ENCODE measurements at places on chromosomes 12 and 14. TPM values are rescaled to one million over a fixed set of nuclear protein-coding genes. Genes with fewer than 3 reads are reported as not detected.

GRCh38 chr12:8899830-8900229, 14.5 kb upstream of the PHC1 start:
- no peaks in the 10 kb centered on the region for H3K27me3 ChIP-seq
- no peak for DNase-seq
- peaks cover 5% of the 10 kb centered on the region for H3K4me1 ChIP-seq
- no peak overlapping the region for H3K4me3 ChIP-seq
- H3K36me3 ChIP-seq, result no peaks in the 10 kb centered on the region

- H3K4me1 ChIP-seq, result peaks cover 4% of the 10 kb centered on the region
- H3K4me3 ChIP-seq, result no peak overlapping the region
Observed at GRCh38 chr12:38911611-38912010, 6.2 kb upstream of the CPNE8 start.

IAPP gene
- polyA plus RNA-seq, result not detected

BDKRB2 gene
- polyA plus RNA-seq, result 0.27 TPM

CD27 gene
- not detected for polyA plus RNA-seq

GRCh38 chr12:95908573-95908972, 33.8 kb downstream of the CCDC38 start:
- H3K36me3 ChIP-seq, result no peaks in the 10 kb centered on the region
- DNase-seq, result no peak
- no peaks in the 10 kb centered on the region for H3K4me1 ChIP-seq
- no peaks in the 10 kb centered on the region for H3K27me3 ChIP-seq
- H3K4me3 ChIP-seq, result no peak overlapping the region

DNA sequence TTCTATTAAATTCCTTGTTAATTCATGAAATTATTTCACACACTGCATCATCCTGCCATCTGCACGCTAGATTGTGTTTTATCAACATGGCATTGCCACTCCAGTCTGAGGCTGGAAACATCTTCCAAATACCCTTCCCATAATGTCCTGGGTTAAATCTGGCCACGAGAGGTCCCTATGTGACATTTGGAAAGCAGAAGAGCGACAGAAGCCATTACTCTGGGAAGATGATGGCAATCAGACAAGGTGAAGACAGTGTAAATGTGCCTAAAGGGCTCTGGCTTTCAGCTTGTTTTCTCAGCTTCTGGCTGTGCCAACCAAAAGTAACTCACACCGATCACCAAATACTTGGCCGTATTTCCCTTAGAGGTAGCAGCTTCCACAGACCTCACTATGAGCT, 144.8 kb downstream of the CAPZA3 start:
- no peak for DNase-seq
- H3K27me3 ChIP-seq, result no peaks in the 10 kb centered on the region
- no peaks in the 10 kb centered on the region for H3K4me1 ChIP-seq

- DNase-seq, result no peak
- H3K36me3 ChIP-seq, result no peaks in the 10 kb centered on the region
- peaks cover 11% of the 10 kb centered on the region for H3K4me1 ChIP-seq
- no peak overlapping the region for H3K4me3 ChIP-seq
- H3K27ac ChIP-seq, result no peak overlapping the region
Observed at GRCh38 chr12:94710933-94711332, 60.6 kb upstream of the TMCC3 start.

- H3K4me1 ChIP-seq, result no peaks in the 10 kb centered on the region
- no peak overlapping the region for H3K27ac ChIP-seq
- no peaks in the 10 kb centered on the region for H3K27me3 ChIP-seq
- DNase-seq, result no peak
- H3K36me3 ChIP-seq, result no peaks in the 10 kb centered on the region
- H3K4me3 ChIP-seq, result no peak overlapping the region
Observed at GRCh38 chr14:69363055-69363454, 35.0 kb downstream of the ERH start.

DNA sequence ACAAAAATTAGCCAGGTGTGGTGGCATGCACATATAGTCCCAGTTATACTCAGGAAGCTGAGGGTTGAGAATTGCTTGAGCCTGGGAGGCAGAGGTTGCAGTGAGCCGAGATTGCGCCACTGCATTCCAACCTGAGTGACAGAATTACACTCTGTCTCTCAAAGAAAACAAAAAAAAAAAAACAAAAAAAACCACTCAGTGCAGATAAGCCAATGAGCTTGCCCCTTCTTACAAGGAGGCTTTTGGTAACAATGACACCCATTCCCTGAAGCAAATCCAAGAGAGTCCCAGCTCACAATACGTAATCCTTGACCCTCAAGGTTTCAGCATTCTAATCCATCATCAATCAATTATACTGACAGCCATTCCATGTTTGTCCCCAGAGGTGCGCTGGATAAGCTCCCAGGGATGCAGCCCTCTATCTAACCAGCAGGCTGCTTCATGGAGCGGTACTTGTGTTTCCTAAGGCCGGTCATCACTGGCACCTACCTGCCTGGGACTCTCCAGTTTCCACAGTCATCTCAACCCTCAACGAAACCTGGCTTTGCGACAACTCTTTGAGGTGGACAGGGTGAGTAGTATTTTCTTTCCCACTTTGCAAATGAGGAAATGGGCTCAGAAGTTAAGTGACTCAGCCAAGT, 12.4 kb downstream of the GCN1 start:
- no peaks in the 10 kb centered on the region for H3K4me1 ChIP-seq
- no peaks in the 10 kb centered on the region for H3K27me3 ChIP-seq
- H3K27ac ChIP-seq, result no peak overlapping the region
- DNase-seq, result no peak
- H3K4me3 ChIP-seq, result no peak overlapping the region
- H3K36me3 ChIP-seq, result peaks cover 92% of the 10 kb centered on the region

DNA sequence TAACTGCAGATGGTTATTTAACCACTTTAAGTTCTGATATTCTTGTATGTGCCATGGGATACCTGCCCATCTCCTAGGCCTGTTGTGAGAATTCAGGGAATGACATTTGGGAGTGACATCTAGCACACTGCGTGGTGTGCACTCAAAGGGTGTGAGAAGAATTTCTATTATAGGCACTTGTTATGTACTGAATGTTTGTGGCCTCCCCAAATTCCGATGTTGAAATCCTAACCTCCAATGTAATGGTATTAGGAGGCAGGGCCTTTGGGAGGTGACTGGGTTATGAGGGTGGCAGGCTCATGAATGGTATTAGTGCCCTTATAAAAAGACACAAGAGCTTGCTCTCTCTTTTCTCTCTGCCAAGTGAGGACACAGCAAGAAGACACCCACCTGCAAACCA, 27.6 kb downstream of the VCPKMT start:
- no peaks in the 10 kb centered on the region for H3K27me3 ChIP-seq
- H3K4me3 ChIP-seq, result no peak overlapping the region

DNA sequence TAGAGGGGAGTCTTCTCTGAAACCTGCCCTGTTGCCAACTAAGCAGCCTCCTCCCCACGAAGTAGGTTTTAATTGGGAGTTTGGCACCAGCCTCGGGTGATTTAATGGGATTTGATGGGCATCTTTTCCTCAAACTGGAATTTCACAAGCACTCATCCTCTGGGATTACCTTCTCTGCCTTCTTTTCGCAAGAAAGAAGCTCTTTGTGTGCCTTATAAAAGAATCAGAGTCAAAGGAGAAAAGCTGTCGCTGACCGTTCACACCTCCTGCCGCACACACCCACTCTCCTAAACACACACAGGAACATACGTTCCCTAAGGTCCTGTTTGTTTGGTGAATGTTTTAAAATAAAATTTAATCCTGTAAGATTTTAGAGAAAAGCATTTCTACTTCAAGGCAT, 84.0 kb downstream of the PRMT8 start:
- no peak overlapping the region for H3K4me3 ChIP-seq
- no peaks in the 10 kb centered on the region for H3K36me3 ChIP-seq
- no peak overlapping the region for H3K27ac ChIP-seq
- no peaks in the 10 kb centered on the region for H3K4me1 ChIP-seq
- no peaks in the 10 kb centered on the region for H3K27me3 ChIP-seq

DNA sequence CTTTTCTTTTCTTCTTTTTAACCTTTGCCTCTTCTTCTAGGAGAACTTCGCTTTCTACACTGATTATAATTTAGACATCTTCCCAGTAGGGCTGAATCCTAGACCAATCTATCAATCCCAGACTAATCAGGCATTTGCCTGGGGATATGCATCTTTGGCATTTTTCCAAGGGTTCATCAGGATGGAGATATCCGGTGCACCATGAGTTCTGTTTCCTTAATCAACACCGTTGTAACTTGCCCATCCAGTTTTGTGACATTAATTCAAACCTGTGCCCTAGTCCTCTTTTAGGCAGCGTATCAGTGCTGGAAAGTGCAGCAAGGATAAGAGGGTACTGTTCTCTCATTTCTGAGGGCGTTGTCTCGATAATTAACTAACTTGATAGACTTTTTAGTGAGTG, 617 bp upstream of the MGP start:
- H3K36me3 ChIP-seq, result peaks cover 24% of the 10 kb centered on the region
- no peak for DNase-seq
- H3K4me1 ChIP-seq, result peaks cover 16% of the 10 kb centered on the region
- no peaks in the 10 kb centered on the region for H3K27me3 ChIP-seq

- no peak overlapping the region for H3K27ac ChIP-seq
- no peaks in the 10 kb centered on the region for H3K27me3 ChIP-seq
- no peaks in the 10 kb centered on the region for H3K4me1 ChIP-seq
- DNase-seq, result no peak
Observed at GRCh38 chr12:91483471-91483985, 300.9 kb upstream of the DCN start.

- H3K27me3 ChIP-seq, result no peaks in the 10 kb centered on the region
- peak; percentile 67 for DNase-seq
- H3K4me3 ChIP-seq, result no peak overlapping the region
- H3K36me3 ChIP-seq, result no peaks in the 10 kb centered on the region
- H3K4me1 ChIP-seq, result peaks cover 42% of the 10 kb centered on the region
- H3K27ac ChIP-seq, result peak overlapping the region; percentile 85
Observed at GRCh38 chr12:179131-179884, 34.6 kb downstream of the SLC6A12 start.

PLEKHG7 gene
- not detected for polyA plus RNA-seq
